ENCODE measurements at places on chromosomes 13 and 19.
A peak's percentile ranks its signal among the peaks of the same experiment; 100 is the strongest.

GRCh38 chr13:46553521-46553885, 533 bp downstream of the LRCH1 start:
- no peak for DNase-seq

DNA sequence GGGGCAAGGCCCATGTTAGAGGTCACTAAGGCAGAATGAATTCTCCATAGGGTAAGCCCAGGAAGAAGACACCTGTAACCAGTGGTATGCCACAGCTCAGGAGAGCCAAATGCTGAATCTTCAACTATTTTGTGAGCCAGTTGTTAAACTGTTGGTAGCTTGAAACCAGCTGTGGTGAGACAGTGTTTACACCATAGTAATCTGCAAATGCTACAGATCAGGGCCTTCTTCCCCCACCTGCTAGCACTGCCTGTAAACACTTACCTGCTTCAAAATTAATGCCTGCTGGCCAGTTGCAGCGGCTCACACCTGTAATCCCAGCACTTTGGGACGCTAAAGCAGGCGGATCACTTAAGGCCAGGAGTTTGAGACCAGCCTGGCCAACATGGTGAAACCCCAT, 12.1 kb downstream of the FBXL12 start:
- no peak for DNase-seq

DNA sequence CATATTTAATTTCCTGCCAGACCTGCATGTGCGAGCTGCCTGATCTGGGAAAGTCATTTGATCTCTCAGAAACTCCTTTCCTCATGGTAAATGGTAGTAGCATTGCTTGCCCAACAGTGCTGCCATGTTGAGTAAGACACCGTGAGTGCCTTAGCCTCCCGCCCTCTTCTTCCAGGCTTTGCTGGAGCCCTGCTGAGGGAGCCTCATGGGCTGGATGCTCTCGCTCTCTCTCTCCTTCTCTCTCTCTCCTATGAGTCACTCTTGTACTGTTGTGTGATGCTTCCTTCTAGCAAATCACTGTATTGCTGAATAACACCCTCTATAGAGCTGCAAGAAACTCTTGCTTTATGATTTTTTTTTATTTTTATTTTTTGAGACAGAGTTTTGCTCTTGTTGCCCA, 365.5 kb downstream of the UQCRFS1 start:
- DNase-seq = no peak

- no peak for DNase-seq
These were observed 2.5 kb upstream of the PDX1 start for GRCh38 chr13:27917121-27917947.

GRCh38 chr13:37918751-37919150, 49.2 kb upstream of the TRPC4 start:
- no peak for DNase-seq

DNA sequence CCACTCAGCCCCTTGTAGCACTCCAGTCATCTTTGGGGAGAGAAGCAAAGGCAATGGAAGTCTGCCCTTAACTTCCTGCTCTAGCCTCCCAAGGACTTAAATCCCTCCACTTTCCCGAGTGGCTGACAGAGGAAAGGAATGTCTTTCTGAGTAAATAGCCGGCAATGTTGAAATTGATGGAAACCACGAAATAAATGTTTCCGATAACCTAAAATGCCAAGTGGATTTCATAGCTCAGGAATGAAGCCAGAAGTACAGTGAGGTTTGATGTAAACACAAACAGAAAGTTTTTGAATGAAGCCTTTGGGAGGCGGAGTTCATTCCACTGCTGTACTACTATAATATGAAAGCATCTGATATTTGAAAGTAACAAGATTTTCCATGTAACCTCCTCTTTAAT, 14.0 kb upstream of the TBC1D4 start:
- no peak for DNase-seq

- DNase-seq = no peak
These were observed 154.7 kb upstream of the SGCG start for GRCh38 chr13:23025864-23026608.

DNA sequence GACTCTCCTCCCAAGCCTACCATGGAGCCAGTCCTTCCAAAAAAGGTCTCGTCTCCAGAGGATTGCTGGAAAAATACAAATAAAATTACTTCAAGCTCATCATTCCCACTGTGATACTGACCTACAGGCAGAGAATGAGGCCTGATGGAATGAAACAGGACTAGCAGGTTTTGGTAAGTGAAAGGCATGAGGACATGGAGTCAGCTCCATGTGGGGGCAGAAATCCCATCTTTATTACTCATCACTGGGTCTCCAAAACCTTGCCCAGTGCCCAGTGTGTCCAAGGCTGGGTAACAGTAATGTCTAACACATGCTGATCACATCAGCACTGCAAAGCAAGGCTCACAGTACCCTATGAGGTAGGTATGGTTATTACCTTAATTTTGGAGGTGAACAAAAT, 235.4 kb downstream of the DNAJC15 start:
- DNase-seq = no peak

GRCh38 chr13:56352901-56353300, 787.8 kb upstream of the PRR20A start:
- no peak for DNase-seq

DNA sequence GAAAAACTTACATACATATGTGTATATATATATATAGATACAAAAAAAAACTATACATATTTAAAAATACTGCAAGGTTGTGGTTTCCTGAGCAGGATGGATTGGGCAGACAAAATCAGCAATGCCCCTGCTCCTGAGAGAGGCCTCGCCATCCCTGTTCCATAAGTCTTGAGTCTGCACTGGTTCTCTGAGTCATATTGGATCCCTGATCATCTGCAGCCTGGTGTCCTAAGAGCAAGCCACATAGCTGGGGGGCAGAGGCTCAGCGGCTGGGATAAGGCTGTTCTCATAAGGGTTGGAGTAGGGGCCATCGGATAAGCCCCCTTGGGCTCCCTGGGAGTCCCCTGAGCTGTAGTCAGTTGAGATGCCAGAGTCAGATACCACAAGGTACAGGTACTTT, 3.3 kb downstream of the SWSAP1 start:
- no peak for DNase-seq

- no peak for DNase-seq
These were observed 69.7 kb downstream of the SLC7A1 start for GRCh38 chr13:29525757-29526156.

DNA sequence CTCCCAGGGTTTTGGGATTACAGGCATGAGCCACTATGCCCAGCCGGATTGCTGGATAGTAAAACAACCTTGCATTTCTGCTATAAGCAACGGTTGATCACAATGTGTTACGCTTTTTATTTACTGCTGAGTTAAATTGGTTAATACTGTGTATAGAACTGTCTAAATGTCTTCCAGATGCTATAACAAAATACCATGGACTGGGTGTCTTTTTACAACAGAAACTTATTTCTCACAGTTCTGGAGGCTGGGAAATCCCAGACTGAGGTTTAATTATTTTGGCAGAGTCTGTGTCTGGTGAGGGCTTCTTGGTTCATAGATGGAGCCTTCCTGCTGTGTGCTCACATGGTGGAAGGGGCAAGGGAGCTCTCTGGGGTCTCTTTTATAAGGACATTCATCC, 65.5 kb downstream of the ING1 start:
- no peak for DNase-seq

GRCh38 chr19:39563408-39563807, 23.4 kb upstream of the EID2 start:
- DNase-seq = no peak

- DNase-seq = no peak
These were observed 159.8 kb downstream of the CYSLTR2 start for GRCh38 chr13:48813518-48813917.

GRCh38 chr13:113923376-113924063, 50.4 kb downstream of the C13orf46 start:
- no peak for DNase-seq

GRCh38 chr13:91586609-91587008, 188.2 kb downstream of the GPC5 start:
- no peak for DNase-seq

DNA sequence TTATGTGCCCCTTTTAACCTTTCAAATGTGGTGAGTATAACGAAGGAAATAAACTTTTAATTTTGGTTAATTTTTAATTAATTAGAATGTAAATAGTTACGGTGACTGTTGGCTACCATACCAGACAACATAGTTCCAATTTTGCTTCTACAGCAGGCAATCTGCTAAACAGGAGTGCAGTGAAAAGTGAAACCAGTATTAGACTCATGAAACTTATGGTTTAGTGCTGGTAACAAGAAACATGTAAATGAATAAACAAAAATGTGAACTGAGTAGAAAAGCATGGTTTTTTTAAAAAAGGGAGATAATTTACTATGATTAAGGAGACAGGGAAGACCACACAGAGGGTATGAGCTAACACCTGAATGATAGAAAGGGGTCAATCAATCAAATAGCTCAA, 478.4 kb downstream of the PCDH9 start:
- DNase-seq = no peak

DNA sequence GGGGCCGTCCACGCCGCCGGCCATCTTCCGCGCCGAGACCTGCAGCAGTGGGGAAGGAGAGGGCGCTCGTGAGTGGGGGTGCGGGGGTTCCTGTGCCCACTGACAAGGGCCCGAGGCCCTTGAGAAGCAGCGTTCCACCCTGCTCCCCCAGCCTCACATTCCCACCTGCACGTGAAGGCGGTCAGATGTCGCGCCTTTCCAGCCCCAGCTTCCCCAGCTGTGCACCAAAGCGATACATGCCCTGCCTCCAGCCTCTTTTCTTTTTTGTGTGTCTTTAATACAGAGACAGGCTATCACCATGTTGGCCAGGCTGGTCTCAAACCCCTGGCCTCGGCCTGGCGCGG, 11.5 kb downstream of the ZBTB7A start:
- no peak for DNase-seq

- DNase-seq = no peak
These were observed 99.6 kb downstream of the ING1 start for GRCh38 chr13:110812869-110813645.

- DNase-seq = peak; percentile 37
These were observed 699 bp downstream of the MEGF8 start for GRCh38 chr19:42325896-42326771.

- no peak for DNase-seq
These were observed 211.5 kb upstream of the MIR17HG start for GRCh38 chr13:91135968-91136367.

GRCh38 chr13:39373145-39373544, 229.8 kb downstream of the LHFPL6 start:
- DNase-seq = no peak

DNA sequence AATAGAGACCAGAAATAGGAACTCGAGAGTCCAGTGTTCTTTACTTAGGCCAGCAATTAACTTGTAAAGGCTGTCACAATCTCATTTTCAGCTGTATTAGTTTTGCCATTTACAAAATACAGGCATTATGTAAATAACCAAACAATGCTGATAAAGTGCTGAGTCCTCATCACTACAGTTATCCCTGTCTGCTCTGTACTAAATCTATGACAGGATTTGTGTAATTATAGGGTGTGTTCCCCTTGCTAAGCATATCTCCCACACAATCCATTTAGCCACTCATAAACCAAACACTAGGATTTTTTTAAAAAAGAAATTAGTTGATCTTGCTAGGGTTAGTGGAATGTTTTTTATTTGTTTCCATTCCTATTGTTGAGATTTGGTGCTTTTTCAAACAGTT, 23.2 kb downstream of the PDX1 start:
- no peak for DNase-seq

DNA sequence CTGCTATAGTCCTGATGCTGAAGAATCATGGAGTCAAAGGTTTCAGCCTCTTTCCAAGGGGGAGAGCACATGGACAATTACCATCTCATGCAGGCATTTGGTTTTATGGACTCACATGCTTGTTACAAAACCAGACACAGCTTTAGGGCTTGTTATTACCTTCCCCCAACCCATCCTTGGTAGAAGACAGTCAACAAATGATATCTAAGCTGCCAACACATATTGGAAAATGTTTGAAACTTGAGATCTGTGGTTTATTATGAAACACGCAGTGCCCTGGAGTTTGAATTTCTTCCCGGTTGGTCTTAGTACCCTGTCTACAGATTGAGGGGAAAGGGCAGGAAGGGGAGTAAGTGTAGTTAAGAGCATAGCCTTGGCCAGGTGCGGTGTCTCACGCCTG, 12.5 kb upstream of the CYP2A6 start:
- DNase-seq = no peak

DNA sequence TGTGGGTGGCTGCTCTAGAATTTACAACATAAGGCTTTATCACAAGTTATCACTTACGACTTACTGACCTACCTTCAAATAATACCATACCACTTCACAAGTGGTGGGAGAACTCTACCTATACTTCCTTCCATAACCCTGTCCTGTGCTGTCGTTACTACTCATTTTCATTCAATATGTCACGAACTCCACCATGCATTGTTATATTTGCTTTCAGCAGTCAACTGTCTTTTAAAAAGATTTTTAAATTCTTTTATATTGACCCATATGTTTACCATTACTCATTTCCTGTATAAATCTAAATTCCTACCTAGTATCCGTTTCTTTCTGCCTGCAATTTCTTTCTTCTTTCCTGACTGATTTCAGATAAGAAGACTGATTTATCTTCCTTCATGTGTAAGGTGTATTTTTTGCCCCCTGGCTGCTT, 200.0 kb downstream of the KLF12 start:
- DNase-seq = no peak

DNA sequence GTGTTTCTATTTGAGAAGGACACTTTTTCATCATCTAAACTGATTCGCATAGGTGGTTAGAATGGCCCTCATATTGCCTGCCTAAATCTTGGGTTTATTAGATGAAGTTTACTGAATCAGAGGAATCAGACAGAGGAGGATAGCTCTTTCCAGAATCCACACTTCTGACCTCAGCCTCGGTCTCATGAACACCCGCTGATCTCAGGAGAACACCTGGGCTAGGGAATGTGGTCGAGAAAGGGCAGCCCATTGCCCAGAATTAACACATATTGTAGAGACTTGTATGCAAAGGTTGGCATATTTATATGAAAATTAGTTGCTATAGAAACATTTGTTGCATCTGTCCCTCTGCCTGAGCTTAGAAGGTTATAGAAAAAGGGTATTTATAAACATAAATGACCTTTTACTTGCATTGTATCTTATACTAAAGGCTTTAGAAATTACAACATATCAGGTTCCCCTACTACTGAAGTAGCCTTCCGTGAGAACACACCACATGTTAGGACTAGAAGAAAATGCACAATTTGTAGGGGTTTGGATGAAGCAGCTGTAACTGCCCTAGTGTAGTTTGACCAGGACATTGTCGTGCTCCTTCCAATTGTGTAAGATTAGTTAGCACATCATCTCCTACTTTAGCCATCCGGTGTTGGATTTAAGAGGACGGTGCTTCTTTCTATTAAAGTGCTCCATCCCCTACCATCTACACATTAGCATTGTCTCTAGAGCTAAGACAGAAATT, 103.8 kb downstream of the TNFRSF19 start:
- DNase-seq = no peak
